ENCODE measurements at places on chromosomes 2 and 18.

DNA sequence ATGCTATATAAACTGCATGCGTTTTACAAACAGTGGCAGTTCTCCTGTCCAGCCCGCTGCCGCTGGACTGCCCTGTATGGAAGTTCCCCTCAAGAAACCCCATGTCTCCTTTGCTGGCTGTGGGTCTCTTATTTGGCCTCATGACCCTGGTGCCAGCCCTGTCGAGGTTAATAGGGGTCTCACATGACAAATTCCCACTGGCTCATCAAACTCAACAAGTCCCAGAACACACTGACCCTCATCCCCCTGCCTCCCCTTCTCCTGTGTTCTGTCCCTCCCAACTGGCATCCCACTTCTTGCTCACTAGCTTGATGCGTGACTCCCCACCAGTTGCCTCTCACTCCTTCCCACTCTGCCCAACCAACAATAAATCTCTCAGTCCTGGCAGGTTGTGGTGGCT lies 137.6 kb upstream of the HS6ST1 start:
- DNase-seq = no peak

DNA sequence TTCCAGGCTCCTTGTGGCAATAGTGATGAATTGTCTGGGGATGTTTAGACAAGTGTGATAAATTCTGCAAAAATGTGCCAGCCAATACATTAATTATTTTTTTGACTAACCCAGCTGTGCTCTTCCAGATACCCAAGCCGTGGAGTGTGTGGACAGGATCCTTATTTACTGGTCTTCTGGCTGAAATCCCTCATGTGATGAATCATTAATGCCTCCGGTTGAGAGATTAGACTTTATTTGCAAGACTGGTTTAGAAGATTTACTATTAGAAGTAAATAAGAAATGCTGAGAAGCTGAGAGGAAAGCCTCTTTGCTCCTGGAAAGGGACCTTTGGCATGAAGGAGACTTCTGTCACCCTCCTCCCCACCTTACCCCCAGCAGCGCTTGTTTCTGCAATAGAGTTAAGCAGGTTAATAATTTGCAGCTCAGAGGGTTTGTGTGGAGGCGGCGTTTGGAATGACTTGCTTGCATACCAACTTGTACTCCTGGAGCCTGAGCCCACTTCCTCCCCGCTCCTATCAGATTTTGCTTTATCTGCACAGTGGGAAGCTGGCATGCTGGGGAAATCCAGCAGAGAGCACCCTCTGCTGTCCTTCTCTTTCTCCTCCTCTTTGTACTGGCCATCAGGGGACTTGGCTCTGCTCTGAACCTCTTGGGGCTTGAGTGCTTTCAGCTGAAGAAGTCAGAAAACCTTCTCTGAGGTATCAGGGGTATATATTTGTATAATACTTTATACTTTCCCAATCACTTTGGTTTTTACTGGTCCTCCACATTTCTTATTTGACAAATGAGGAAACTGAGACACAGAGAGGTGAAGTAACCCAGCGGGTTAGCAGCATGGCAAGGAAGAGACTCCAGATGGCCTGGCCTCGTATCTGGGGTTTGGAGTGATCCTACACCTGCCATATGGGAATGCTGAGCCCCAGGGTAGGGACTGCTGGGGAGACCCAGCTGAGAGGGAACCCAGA lies 16.3 kb downstream of the SLC3A1 start:
- no peak for DNase-seq

GRCh38 chr2:101253013-101253702 lies 472 bp downstream of the CNOT11 start:
- DNase-seq = peak; percentile 65

DNA sequence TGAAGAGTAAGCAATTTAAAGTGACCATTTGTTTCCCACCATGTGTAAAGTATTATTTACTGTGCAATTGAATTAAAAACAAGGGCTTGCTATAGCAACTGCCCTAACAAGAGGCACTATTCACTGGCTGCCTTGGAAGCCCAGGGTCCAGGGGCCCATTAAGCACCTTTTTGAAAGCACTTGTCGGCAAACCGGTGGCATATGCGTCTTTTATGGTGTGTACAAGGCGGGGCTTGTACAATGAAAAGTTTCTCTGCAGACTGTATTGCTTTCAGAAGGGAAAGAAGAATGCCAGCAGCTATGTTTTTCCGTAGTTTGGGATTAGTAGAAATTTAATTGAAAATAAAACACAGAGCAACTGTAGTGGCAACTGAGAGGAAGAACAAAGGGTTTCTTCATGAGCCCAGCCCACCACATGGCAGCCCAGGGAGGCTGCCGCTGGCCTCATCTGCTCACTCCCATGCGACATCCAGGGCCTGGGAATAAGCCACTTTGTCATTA lies 279.5 kb upstream of the PARD3B start:
- no peak for DNase-seq

Measured in Jurkat, Clone E6-1 (cell line).